ENCODE measurements at places on chromosomes 7 and 10.

DNA sequence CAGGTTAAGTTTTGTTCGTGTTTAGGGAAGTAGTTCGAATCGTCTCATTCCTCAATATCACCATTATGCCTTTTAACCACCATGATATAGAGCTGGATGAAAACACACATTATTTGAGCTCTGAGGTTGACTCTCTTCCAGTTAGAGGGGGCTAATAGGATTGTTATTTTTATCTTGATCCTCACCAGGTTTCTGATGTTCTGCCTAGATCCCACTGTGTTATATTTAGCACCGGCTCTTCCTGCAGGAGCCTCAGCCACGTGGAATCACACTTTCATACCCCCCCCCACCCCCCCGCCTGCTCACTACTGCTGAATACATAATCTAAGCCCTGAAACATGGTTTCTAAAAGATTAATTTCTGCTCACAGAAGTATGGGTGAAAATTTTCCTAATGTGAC is 88.3 kb downstream of the NRCAM start:
- no peak for DNase-seq

- no peak for DNase-seq
Measured at GRCh38 chr7:31343516-31344305, 3.2 kb upstream of the NEUROD6 start.

- DNase-seq = no peak
Measured at GRCh38 chr7:143382126-143382790, 1.1 kb downstream of the ZYX start.

GRCh38 chr7:130838738-130839137 is 104.7 kb upstream of the KLF14 start:
- no peak for DNase-seq

DNA sequence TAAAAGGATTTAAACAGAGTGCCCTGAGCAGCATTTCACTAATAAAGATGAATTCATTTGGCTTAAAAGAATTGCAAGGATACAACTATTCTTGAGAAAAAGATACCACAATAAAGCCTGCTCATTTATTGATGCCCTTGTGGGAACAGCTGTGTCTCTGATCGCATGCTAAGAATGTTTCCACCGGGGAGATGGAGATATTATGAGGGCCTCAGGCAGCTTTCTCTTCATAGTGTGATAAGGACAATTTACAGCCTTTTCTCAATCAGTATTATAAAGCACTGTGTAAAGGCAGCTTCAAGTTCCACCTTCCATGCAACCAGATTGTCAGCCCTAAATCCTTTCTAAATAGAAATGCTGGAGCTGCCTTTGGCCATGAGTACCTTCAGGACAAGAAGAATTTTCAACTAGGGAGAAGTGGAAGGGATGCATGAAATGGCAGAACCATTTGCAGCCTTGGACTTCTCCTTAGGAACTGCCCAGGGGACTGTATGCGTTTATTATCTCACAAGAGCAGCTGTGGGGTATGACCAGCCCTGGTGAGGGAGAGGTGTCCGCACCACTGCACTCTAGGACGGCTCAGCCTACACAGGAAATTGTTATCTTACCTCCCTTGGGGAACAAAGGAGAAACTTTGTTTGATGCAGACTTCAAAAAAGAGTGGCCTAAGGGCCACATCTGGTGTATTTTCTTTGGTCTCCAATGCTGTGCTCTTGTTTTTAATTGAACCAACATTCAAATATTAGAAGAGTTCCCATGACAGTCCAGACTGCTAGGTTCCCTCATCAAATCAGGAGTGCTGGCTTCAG is 116.9 kb upstream of the PCGF5 start:
- DNase-seq = peak; percentile 11

- no peak for DNase-seq
Measured at GRCh38 chr10:97685395-97685958, 1.6 kb downstream of the AVPI1 start.

All from retina (tissue), 1 donor.